T-helper 17 cell (primary cell): ENCODE measurements at places on chromosomes 12 and 14. TPM values are rescaled to one million over a fixed set of nuclear protein-coding genes. Genes with fewer than 3 reads are reported as not detected.

DNA sequence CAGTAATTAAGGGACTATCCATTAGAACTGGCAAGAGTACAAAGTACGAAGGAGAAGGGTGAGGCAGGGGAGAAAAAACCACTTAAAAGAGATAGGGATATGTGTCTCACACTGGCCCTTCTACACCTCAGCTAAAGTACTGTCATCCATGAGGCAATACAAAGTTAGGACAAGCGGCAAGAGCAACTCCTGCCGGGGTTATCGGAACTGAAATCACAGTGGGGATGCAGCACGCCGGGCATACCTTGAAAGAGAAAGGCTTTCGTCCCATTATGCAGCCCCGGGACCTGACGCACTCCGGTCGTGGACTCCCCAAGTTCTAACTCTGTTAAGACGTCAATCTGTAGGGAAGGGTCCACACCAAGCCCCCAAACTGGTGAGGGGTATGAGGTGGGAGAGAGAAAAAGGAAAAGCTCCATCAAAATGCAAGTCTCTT, 1.1 kb downstream of the NELL2 start:
- peaks cover 13% of the 10 kb centered on the region for H3K27me3 ChIP-seq
- peak overlapping the region; percentile 88 for H3K27ac ChIP-seq
- DNase-seq: no peak
- H3K4me1 ChIP-seq: peaks cover 18% of the 10 kb centered on the region

DNA sequence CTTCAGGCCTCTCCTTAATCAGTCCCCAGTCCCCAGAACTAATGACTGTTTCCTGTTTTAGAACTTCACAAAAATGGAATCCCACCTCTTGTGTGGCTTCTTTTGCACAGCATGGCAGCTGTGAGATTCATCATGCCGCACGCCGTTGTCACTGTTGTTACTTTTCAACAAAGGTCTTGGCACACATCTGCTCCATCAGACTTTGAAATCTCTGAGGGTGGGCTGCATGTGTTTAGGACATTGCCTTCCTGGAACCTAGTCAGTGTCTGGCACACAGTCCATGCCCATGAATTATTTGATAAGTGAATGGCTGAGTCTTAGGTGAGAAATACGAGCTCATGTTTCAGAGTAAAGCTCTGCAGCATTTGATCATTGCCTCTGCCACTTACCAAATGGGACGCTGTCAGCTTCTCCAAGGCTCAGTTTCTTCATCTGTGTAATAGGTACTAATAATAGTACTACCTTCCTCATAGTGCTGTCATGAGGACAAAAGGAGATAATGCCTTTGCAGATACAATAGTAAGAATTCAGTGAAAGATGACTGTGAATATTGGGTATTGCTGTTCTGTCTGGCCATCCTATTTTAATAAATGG, 90.4 kb downstream of the SRRM4 start:
- H3K36me3 ChIP-seq: peaks cover 2% of the 10 kb centered on the region
- DNase-seq: no peak
- H3K4me3 ChIP-seq: no peak overlapping the region

DNA sequence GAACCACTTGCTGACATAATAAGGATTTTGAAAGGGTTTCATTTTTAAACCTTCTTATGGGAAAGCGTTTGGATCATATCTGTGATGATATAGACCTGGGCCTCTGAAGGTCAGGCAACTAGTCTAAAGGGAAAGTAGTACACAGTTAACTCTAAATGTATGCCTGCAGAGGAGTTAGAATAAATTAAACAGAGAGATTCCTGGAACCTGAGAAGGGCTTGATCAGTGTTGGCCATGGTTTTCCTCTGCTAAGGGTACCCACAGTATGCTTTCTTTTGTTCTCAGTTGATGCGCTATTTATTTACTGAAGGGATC, 14.4 kb upstream of the POLR3B start:
- DNase-seq: no peak
- no peaks in the 10 kb centered on the region for H3K27me3 ChIP-seq
- no peak overlapping the region for H3K4me3 ChIP-seq
- H3K4me1 ChIP-seq: peaks cover 11% of the 10 kb centered on the region
- H3K27ac ChIP-seq: no peak overlapping the region

- H3K36me3 ChIP-seq: peaks cover 6% of the 10 kb centered on the region
- DNase-seq: no peak
- H3K27ac ChIP-seq: no peak overlapping the region
Observed at GRCh38 chr12:107570721-107571120, 114.9 kb upstream of the PWP1 start.

GRCh38 chr12:24723759-24724158, 225.1 kb downstream of the BCAT1 start:
- no peaks in the 10 kb centered on the region for H3K36me3 ChIP-seq
- no peak overlapping the region for H3K27ac ChIP-seq
- DNase-seq: no peak
- peaks cover 12% of the 10 kb centered on the region for H3K27me3 ChIP-seq

DNA sequence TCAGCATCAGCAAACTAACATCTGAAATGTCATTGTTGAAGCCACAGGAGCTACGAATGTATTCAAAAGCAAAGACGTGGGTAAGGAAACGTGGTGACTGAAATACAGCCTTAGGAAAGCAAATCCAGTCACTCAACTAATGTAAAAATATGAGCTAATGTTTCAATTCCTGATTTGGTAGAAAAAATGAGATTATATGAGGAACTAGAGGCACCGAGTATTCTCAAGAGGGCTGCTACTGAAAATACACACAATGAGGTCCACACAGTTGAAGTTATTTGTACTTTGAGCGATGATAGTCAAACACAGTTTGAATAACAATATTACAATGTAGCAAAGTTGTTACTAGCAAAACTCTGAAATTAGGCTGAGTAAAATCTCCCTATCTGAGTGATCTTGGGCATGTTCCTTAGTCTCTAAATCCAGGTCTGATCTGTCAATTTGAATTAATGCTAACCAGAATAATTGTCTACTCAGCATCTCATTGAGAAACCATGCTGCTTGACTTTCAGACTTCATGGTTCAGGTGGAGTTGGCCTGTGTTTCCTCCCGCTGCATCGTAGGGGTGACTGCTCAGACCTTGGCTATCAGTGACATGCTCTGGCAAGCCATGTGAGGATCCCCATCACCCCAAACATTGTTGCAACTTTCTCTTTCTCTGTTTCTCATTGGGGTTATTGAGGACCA, 467.1 kb upstream of the SOX5 start:
- no peak for DNase-seq
- no peaks in the 10 kb centered on the region for H3K36me3 ChIP-seq
- no peak overlapping the region for H3K27ac ChIP-seq
- H3K27me3 ChIP-seq: no peaks in the 10 kb centered on the region
- H3K4me1 ChIP-seq: no peaks in the 10 kb centered on the region

The ZBTB42 gene
- total RNA-seq: 2.7 TPM

The BCL11B gene
- 174 TPM for total RNA-seq

The ERP27 gene
- total RNA-seq: 9.9 TPM

The CELA1 gene
- total RNA-seq: 0.50 TPM

The KLRB1 gene
- 182 TPM for total RNA-seq

The MYH6 gene
- not detected for total RNA-seq
